ENCODE measurements at places on chromosomes 7 and 10.

DNA sequence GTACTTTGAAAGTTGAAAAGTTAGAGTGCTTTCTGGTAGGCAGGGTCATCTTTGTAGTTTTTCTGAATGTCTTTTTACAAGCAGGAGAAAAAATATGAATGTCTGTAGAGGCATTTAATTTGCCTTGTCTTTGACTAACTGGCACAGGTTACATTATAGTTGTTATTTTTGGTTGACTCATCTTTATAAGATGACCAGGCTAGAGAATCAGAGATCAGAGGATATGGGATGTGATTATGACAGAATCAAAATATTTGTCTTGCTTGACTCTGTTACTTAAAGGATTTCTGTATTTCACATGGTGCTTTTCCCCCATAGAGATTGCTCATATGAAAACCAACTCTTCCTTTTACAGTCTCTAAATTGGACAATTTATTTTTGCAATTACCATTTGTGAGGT lies 2.4 kb downstream of the ZMYND11 start:
- DNase-seq = peak; percentile 41

DNA sequence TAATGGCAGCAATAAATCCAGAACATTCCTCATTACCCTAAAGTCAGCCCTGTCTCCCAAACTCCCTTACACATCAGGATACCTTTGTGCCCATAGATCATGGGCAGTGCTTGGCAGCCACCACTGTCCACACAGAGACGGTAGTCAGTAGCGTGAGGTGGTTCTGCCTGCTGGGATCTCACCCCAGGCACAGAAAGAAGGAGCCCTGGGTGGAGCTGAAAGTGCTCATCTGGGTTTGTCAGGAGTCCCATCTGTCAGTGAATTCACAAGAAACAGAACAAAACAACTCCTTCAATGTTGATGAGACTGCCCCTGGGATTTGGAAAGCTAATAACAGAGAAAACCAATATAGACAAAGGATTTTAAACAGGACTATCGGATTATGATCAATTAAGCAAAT lies 90.2 kb upstream of the PRSS58 start:
- DNase-seq = no peak

DNA sequence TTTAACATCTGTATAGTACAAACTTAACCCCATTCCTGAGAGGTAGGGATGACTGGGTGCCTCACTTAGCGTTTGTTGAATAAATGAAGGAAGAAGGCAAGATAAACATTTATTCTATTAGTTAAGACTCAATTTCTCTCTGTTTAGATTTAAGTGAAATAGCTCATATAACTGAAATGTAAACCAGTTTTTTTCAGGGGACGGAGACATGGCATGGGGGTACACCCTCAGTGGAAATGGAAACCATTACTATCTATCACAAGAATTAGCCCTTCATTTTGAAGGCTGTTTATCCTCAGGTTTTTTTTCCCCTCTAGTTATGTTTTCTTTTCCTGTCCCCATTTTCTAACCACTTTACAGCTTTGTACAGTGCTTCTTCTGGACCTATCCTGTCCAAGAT lies 35.6 kb upstream of the PDLIM1 start:
- no peak for DNase-seq

DNA sequence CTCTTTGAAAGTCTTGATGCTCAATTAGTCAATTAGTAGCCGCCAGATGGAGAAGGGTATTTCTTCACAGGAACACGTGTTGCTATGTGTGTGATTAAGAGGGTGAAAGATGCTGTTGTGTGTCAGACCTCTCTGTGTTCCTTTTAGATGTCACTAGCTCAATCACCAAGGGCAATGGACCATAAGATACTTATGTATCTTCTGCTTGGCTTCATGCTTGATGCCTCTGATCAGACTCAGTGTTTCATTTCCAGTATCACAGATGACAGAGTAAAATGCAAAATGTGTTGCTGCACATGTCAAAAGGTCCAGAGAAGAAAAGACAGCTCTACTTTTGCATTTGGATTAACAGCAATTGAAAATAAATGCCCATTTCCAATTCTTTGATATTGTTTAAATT lies 865.9 kb downstream of the CNTNAP2 start:
- no peak for DNase-seq

- DNase-seq = no peak
Measured at GRCh38 chr10:112835217-112835715, 114.8 kb upstream of the TCF7L2 start.

DNA sequence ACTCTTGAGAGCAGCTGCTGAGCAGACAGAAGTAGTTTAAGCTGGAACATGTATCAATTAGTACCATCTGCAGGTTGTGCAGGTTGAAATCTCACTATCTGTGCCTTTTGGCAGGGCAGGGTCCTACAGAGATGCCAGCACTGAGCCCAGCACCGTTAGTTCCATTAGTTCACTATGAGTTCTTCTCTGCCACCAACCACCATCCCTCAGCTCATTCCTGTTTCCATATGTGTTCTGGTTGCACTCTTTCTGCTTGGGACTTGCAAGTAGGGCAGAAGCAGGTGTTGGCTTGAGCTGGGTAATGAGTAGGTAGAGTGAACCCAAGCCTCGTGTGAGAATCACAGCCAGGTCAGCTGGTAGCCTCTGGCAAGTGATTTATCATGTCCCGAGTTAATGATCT lies 2.8 kb downstream of the SMO start:
- DNase-seq = no peak

Data from foreskin fibroblast (primary cell).